Central memory CD4-positive, alpha-beta T cell (primary cell): ENCODE measurements at places on chromosomes 5 and 9.

DNA sequence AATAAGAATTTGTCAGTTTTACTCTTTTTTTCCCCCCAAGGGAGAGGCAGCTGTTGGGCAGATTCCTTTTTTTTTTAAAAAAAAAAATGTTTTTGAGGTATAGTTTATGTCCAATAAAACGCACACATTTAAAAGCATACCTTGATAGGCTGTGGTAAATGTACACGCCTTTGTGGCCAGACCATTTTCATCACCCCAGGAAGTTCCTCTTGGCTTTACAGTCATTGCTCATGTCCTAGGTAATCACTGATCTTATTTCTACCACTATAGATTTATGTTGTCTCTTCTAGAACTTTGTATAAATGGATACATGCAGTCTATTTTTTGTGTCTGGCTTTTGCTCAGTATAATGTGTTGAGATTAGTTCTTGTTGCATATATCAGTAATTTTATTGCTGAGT, 9.8 kb downstream of the SUB1 start:
- no peak for DNase-seq

DNA sequence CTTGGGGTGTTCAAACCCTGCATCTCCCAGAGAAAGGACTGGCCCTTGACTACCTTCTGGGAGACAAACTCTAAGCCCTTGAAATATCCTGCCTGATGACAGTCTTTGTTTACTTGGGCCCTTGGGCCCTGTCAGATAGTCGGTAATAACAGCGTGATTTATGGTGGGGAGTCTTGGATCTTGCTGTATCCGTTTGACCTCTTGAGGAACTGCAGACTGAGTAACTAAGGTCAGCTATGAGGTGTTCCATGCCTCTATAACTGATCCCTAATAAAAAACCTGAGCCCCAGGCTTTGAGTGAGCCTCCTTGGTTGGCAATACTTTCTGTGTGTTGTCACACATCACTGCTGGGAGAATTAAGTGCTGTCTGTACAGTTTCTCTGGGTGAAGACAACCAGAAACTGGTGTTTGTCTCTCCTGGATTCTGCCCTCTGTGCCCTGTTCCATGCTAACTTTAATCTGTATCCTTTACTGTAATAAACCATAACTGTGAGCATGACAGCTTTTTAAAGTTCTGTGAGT, 56.2 kb upstream of the ANKRD33B start:
- no peak for DNase-seq

GRCh38 chr9:122386311-122386872, 15.6 kb downstream of the PTGS1 start:
- no peak for DNase-seq

DNA sequence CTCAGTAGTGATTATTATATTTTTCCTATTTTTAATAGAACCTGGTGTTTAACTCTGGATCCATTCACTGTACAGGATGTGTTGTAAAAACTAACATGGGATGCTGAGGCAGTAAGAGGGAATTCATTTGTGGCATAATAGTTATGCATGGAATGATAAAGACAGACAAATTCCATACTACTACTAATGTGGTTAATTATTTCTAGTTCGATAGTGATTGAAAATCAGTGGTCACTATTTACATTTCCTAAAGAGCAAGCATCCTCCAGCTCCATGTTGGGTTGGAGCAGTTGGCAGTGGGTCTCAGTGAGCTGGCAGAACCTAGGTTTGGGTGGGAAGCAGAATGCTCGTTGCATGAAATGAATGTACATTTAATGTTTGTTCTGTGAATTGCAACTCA, 122.6 kb downstream of the SAXO1 start:
- no peak for DNase-seq

DNA sequence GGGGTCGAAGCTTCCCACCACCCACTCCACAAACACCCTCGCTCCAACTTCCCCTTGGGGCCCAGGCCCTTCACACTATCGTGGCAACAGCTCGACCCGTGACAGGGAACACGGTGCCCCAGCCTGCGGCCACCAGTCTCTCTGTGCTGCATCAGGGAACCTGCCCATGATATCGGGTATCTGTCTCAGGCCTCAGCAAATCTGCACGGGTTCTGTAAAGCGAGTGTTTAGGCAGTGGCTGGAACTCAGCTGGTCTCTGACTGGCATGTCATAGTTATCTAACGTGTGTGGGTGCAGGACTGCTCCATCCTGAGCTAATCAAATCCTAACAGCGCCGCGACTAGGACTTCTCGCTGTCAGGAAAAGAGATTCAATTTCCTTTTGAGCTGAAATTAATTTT, 42.9 kb downstream of the DBH start:
- no peak for DNase-seq

- no peak for DNase-seq
Measured at GRCh38 chr5:26700759-26701384, 337.5 kb downstream of the CDH9 start.

DNA sequence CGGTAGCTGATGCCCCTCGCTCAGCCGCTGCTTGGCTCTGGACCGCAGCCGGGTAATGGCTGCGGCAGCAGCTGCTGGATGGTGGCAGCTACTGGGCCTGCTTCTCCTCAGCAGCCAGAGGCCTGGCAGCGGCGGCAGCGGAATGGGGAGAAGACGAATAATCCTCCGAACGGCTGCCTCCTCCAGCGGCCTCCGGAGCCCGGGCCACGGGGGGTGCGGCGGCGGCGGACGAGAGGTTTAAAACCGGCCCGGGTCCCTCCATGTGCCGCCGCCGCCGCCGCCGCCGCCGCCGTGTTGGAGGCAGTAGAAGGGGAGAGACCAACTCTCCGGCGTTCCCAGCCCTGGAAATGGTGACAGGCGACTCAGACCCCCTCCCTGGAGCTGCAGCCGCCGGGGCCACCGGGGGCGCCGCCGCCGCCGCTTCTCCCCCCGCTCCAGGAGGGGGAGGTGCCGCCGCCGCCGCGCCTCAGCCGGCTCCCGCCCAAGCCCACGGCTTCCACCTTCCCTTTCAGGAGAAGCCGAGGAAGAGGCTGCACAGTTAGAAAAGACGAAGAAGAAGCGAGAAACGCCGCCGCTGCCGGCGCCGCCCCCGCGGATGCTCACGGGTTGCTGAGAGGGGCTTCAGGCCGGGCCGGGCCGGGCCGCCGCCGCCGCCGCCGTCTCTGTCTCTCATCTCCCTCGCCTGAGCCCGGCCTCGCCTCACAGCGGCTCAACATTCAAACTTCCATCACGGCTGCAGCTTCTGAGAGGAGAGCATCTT, 118.4 kb upstream of the PRSS3 start:
- no peak for DNase-seq
